Endodermal cell (in vitro differentiated cells): ENCODE measurements at places on chromosomes 7 and 10.

- no peaks in the 10 kb centered on the region for H3K36me3 ChIP-seq
- no peak overlapping the region for H3K4me3 ChIP-seq
- H3K4me1 ChIP-seq: peaks cover 23% of the 10 kb centered on the region
- no peaks in the 10 kb centered on the region for H3K27me3 ChIP-seq
Measured at GRCh38 chr10:131245475-131246059, 66.0 kb downstream of the TCERG1L start.

DNA sequence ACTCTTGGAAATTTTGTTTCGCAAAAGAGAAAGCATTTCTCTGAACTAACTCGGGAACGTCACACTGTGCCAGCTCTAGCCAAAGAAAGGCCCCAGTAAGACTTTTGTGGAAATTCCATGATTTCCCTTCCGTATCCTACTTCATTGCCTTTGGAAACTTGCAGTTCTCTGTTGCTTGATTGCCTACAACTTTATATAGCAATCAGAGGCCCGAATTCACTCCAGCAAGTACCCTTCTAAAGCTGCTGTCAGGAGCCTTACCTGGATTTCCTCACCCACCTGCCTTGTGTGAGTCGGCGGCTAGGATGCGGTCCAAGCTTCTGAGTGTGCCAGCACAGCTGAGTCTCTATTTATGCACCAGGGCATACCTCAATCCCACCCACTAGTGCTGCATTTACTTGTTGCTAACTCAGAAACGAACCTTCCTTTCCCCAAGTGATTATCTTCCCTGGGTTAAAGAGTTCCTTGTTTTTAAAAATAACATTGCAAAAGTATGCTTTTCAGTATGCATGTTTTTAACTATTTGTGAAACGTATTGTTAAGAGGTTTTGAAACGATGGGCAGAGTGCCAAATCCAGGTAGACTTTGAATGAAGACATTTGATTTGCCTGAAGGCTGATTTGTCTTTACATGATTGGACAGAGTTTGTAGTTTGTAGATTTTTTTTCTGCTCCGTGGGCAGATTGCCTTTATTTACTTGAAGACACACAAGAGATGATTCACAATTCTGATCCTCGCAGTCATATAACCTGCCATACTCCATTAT lies at the start of gene AGR2:
Gene AGR2, minus strand, starts transcription at position 326 of the 766 bp plus-strand sequence. CDS start 3,203 bp downstream, outside the sequence.
- H3K27me3 ChIP-seq: no peaks in the 10 kb centered on the region
- no peaks in the 10 kb centered on the region for H3K36me3 ChIP-seq
- no peak for DNase-seq
- H3K4me3 ChIP-seq: no peak within 1 kb of the TSS
- H3K4me1 ChIP-seq: no peaks in the 10 kb centered on the region

GRCh38 chr7:97298561-97298960 lies 181.1 kb downstream of the SDHAF3 start:
- H3K27ac ChIP-seq: no peak overlapping the region
- no peaks in the 10 kb centered on the region for H3K27me3 ChIP-seq
- no peak for DNase-seq
- no peaks in the 10 kb centered on the region for H3K36me3 ChIP-seq
- H3K4me1 ChIP-seq: no peaks in the 10 kb centered on the region

GRCh38 chr10:106440355-106440754 lies 724.2 kb downstream of the SORCS1 start:
- no peak for DNase-seq
- no peaks in the 10 kb centered on the region for H3K4me1 ChIP-seq
- H3K27me3 ChIP-seq: no peaks in the 10 kb centered on the region
- no peak overlapping the region for H3K27ac ChIP-seq
- H3K36me3 ChIP-seq: no peaks in the 10 kb centered on the region
